ENCODE measurements at places on chromosomes 12 and 14. TPM values are rescaled to one million over a fixed set of nuclear protein-coding genes. Genes with fewer than 3 reads are reported as not detected.

The KRT79 gene
- total RNA-seq, result not detected

The SSTR1 gene
- total RNA-seq, result not detected

The EIF2S3B gene
- total RNA-seq, result 0.45 TPM

The SERPINA5 gene
- not detected for total RNA-seq

The RNASE7 gene
- not detected for total RNA-seq
